ENCODE measurements at places on chromosomes 3 and 15. TPM values are rescaled to one million over a fixed set of nuclear protein-coding genes. Genes with fewer than 3 reads are reported as not detected.

Gene AQP9
- polyA plus RNA-seq, result 1.4 TPM

Gene TRIM42
- polyA plus RNA-seq, result not detected

Gene TMC3
- polyA plus RNA-seq, result 0.08 TPM

Gene RBMS3
- 8.7 TPM for polyA plus RNA-seq

Gene MOBP
- 0.07 TPM for polyA plus RNA-seq

Gene C3orf22
- not detected for polyA plus RNA-seq

Gene SNURF
- 52.9 TPM for polyA plus RNA-seq

Gene FGF7
- polyA plus RNA-seq, result 7.8 TPM

- H3K4me3 ChIP-seq, result no peak overlapping the region
- H3K27me3 ChIP-seq, result no peaks in the 10 kb centered on the region
- no peak overlapping the region for H3K27ac ChIP-seq
- no peaks in the 10 kb centered on the region for H3K36me3 ChIP-seq
Observed at GRCh38 chr3:48042071-48042760, 26.0 kb upstream of the MAP4 start.

GRCh38 chr3:184314700-184315542 lies 515 bp downstream of the EIF4G1 start:
- H3K4me3 ChIP-seq, result peak overlapping the region; percentile 95
- H3K27me3 ChIP-seq, result no peaks in the 10 kb centered on the region
- H3K4me1 ChIP-seq, result peaks cover 37% of the 10 kb centered on the region
- no peaks in the 10 kb centered on the region for H3K36me3 ChIP-seq
- H3K27ac ChIP-seq, result peak overlapping the region; percentile 100

GRCh38 chr3:62242831-62243509 lies 130.4 kb downstream of the FEZF2 start:
- no peak overlapping the region for H3K4me3 ChIP-seq
- no peak overlapping the region for H3K27ac ChIP-seq
- no peaks in the 10 kb centered on the region for H3K27me3 ChIP-seq
- no peaks in the 10 kb centered on the region for H3K36me3 ChIP-seq
- no peaks in the 10 kb centered on the region for H3K4me1 ChIP-seq

- no peak overlapping the region for H3K27ac ChIP-seq
- no peak for DNase-seq
- no peaks in the 10 kb centered on the region for H3K27me3 ChIP-seq
- H3K4me3 ChIP-seq, result no peak overlapping the region
- no peaks in the 10 kb centered on the region for H3K4me1 ChIP-seq
Observed at GRCh38 chr3:34301313-34301712, 502.9 kb downstream of the PDCD6IP start.

- no peaks in the 10 kb centered on the region for H3K4me1 ChIP-seq
- no peak for DNase-seq
- H3K27me3 ChIP-seq, result no peaks in the 10 kb centered on the region
- H3K4me3 ChIP-seq, result no peak overlapping the region
Observed at GRCh38 chr3:59245300-59245858, 195.6 kb upstream of the CFAP20DC start.

DNA sequence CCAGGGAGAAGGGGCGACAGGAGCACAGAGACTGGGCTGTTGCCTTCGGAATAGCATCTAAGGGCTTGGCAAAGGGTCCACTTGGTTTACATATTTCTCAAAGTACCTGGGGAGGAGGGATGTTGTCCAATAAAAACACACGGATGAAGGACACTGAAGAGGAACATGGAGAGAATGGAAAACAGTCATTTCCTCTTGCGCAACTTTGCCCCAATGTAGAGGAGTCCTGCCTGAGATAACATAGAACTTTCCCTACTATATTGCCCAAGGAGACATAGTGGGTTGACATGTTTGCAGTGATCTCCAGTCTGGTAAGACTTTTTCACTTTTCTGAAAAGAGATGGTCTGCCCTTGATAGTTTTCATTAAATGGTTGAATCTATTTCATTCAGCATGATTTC lies 468.8 kb upstream of the SUCLG2 start:
- DNase-seq, result no peak
- no peaks in the 10 kb centered on the region for H3K27me3 ChIP-seq
- no peak overlapping the region for H3K4me3 ChIP-seq

DNA sequence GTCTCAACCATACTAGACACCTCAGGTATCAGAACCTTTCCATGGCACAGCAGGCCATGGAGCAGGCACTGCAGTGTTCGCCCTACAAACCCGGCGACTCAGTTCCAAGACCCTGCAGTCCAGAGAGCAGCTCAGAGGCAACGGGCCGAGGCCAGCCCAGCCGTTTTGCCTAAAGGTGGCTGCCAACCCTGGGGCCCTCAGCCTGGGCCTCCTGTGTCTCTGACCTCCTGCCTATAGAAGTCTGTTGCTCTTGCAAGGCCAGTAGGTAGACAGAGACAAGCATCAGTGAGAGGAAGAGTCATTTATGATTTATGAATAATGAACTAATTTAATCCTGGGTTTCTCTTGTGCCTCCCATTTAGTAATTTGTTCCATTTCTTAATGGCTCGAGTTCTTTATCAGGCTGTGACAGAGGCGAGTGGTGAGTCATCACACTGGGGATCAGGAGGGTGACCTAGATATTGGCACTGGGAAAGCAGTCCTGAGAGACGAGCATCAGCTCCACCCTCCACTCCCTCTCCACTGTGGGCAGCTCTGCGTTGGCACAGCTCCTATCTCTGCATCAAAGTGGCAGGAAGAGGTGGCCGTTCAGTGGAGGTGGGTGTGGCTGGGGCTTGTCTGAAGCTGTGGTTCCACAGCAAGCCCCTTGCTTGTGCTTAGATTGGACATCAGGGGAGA lies 79.8 kb downstream of the ABHD5 start:
- no peaks in the 10 kb centered on the region for H3K27me3 ChIP-seq
- H3K4me3 ChIP-seq, result no peak overlapping the region
- peaks cover 34% of the 10 kb centered on the region for H3K4me1 ChIP-seq
- peak; percentile 98 for DNase-seq
- H3K27ac ChIP-seq, result peak overlapping the region; percentile 86

- no peaks in the 10 kb centered on the region for H3K27me3 ChIP-seq
- no peak overlapping the region for H3K4me3 ChIP-seq
- no peak overlapping the region for H3K27ac ChIP-seq
- H3K36me3 ChIP-seq, result no peaks in the 10 kb centered on the region
Observed at GRCh38 chr3:41323467-41324155, 124.3 kb downstream of the CTNNB1 start.

- H3K4me3 ChIP-seq, result no peak overlapping the region
- DNase-seq, result no peak
Observed at GRCh38 chr3:43893727-43894126, 203.0 kb downstream of the ABHD5 start.
